ENCODE measurements at places on chromosomes 13 and 19.

GRCh38 chr13:66069570-66069969 lies 1160.6 kb downstream of the PCDH9 start:
- no peak for DNase-seq

DNA sequence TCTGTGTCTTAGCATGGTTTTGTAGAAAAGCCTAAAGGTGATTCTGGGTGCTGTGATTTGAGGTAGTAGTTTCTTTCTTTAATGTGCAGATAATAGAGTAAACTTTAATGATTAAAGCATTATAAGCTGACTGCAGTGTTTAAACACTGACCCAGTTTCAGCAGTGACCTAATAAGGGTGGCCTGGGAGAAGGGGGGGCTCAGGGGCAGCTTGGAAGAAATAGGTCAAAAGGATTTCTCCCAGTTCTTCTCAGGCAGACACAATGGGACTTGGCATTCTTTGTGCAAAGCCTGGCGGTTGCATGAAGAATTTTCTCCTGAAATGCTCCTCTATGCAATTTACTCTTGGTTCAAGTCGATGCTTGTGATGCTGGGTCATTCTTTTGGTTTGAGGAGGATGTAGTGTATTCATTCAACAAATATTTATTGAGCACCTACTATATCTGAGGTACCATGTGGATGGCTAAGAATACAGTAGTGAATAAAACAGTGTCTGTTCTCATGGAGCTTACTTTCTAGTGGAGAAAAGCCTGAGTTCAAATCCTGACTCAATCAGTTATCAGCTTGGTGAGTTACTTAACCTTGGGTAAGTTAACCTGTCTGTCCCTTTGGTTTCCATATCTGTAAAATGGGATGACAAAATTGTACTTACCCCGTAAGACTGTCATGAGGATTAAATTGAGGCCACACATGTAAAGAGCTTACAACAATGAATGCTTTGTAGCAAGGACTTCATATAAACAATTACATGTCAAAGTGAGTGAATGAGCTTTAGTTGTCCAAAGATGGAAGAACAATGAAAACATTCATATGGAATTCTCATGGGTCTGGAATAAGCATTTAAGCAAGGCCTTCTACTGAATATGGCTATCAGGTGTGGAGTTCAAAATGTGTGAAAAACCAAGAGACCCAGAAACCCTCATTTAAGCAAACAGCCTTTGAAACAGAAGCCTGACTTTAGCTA lies 210.2 kb downstream of the KCNRG start:
- DNase-seq: no peak

GRCh38 chr13:82330499-82330898 lies 1551.8 kb downstream of the SLITRK1 start:
- DNase-seq: no peak

GRCh38 chr13:112624602-112625430 lies 36.9 kb upstream of the TUBGCP3 start:
- DNase-seq: no peak

- DNase-seq: no peak
Observed at GRCh38 chr13:84843368-84843767, 955.9 kb downstream of the SLITRK6 start.

GRCh38 chr19:5031231-5032100 lies 62.6 kb downstream of the KDM4B start:
- peak; percentile 74 for DNase-seq

DNA sequence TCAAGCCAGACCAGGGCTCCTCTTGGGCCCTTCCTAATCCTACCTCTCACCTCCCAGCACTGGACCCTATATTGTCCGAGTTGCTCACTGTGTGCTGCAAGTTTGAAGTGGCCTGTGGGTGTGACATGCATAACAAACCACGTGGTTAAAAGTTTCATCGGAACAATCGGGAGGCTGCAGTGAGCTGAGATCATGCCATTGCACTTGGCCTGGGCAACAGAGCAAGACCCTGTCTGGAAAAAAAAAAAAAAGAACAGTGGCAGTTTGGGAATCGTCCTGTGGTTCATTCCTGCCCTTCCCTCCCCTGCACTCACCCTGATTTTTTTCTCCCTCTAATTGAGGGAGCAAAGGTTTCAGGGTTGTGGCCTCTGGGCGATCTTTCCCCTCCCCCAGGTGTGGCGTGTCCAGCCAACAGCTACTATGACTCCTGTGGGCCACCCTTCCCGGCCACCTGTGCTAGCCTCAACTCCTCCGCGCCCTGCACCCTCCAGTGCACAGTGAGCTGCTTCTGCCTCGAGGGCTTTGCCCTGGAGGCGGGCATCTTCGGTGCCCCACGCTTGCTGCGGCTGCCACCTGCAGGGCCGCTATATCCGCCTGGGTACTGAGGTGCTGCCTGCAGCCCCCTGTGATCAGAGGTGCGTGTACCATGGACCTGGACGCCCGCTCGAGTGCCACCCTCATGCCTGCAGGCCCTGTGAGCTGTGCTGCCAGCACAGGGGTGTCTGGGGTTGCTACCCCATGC lies 16.3 kb upstream of the FXYD3 start:
- DNase-seq: no peak

- DNase-seq: no peak
Observed at GRCh38 chr19:43692877-43693276, 22.9 kb upstream of the PLAUR start.

GRCh38 chr13:34046457-34046856 lies 228.5 kb downstream of the RFC3 start:
- no peak for DNase-seq

DNA sequence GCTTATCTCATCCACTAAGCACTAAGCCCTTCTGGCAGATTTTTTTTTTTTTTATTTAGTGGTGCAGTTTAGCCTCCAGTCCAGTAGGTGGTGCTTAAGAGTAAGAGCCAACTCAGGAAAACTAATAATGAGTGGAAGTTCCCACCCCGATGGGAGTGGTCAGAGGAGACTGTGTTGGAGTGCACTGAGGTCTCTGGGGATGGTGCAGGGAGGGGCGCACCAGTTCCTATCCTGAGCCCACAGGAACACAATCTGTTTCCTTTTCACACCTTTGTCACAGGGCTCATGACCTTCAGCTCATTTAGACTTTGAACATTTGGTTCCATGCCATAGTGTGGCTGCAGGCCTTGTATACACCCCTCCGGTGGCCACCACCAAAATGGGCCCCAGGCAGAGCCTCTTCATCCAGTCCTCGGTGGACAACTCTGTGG lies 367.4 kb downstream of the SPRY2 start:
- DNase-seq: no peak

GRCh38 chr13:44404261-44405132 lies 30.9 kb downstream of the SERP2 start:
- no peak for DNase-seq

DNA sequence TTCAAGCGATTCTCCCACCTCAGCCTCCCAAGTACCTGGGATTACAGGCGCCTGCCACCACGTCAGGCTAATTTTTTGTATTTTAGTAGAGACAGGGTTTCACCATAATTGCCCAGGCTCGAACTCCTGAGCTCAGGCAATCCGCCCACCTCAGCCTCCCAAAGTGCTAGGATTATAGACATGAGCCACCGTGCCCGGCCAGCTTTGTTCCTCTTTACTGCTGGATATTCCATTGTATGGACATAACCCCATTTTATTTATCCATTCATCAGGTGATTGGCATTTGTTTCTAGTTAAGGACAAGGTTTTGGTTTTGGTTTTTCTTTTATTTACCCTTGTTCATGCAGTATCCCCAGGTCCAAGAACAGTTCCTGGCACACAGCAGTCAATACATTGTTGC lies 4.1 kb upstream of the RPS9 start:
- DNase-seq: no peak

DNA sequence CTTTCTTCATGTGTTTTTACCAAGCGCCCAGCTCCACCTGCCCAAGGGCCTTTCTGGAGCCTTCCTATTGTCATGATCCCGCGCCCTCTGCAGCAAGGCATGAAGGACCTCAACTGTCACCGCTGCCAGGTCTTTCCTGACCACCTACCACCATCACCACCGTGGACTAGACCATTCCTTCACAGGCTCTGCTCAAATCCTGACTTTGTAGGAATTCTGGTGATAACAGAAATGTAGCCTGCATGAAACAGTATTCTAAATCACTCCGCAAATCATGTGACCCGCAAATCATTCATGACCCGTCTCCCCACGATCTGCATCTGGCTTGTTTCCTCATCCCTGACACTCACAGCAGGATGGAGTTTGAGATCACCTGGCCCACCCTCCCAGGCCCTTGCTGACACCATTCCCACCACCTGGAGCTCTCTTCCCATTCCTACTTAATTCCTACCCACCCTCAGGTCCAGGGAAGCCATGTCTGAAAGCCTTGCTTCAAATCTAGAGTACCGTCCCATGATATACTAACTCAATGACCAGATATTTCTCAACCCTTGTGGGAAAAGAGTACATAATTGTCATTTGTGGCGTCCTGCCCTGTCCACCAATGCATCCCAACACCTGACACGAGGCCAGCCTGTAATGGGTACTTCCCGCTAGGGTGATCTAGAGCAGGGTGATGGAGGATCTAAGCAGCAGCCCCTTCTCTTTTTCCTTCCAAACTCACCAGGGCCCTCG lies 1.3 kb downstream of the UBE2S start:
- DNase-seq: no peak

GRCh38 chr19:14563989-14564651 lies 7.7 kb downstream of the NDUFB7 start:
- DNase-seq: peak; percentile 69

- peak; percentile 69 for DNase-seq
Observed at GRCh38 chr19:13099073-13099999, 3.3 kb downstream of the LYL1 start.

DNA sequence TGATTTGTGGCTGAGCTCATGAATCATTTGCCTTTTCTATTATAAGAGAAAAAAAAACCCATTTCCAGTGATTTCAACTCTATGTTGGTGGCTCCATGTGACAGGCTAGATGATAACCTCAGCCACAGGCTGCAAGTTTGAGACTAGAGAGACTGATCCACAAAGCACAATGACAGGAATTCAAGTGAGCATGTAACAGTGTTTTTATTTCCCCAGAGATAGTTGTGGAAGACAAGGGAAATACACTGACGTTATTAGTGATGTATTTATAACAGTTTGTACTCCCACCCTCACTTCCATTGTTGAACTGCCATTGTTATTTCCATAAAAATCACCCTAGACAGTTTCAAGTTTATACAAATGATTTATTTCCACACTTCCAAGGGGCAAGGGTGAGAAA lies 27.9 kb upstream of the EDNRB start:
- no peak for DNase-seq

DNA sequence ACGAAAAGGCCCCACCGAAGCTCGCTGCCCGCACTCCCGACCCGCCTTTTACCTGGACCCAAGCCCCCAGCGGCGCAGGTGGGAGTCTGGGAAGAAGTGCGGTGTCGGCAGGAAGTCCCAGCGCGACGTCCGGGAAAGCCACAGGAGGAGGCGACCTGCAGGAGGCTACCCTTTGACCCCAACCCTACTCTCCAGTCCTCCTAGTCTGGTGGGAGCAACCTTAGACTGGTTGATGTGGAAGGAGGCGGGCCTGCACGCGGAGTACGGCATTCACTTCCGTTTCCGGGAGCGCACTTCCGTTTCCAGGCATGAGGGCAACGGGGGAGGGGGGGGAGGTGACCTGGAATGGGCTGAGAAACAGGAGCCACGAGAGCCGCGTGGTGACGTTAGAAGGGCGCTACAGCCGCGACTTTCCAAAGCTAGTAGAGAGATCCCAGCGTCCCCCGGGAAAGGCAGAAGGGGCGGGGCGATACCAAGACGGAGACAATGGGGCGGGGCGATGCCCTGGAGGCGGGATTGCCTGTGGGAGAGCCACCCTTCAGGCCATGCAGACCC lies 28.5 kb downstream of the ZNF266 start:
- peak; percentile 42 for DNase-seq

DNA sequence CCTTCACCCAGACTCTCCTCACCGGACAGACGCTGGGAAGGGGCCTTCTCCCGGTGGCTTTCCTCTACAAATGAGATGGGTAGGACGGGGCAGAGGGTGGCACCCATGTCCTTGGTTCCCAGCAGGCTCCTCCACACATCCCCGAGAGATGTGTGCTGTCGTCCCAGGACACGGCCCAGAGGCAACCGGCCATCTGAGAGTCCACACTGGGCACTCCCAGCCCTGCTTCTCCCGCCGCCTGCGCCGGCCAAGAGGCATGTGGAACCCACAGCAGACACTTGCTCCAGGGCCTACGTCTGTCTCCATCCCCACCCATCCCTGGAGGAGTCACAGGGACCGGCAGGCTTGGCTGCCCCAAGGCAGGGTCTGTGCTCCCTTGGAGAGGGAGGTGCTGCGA lies 179.9 kb downstream of the KDM4B start:
- no peak for DNase-seq

DNA sequence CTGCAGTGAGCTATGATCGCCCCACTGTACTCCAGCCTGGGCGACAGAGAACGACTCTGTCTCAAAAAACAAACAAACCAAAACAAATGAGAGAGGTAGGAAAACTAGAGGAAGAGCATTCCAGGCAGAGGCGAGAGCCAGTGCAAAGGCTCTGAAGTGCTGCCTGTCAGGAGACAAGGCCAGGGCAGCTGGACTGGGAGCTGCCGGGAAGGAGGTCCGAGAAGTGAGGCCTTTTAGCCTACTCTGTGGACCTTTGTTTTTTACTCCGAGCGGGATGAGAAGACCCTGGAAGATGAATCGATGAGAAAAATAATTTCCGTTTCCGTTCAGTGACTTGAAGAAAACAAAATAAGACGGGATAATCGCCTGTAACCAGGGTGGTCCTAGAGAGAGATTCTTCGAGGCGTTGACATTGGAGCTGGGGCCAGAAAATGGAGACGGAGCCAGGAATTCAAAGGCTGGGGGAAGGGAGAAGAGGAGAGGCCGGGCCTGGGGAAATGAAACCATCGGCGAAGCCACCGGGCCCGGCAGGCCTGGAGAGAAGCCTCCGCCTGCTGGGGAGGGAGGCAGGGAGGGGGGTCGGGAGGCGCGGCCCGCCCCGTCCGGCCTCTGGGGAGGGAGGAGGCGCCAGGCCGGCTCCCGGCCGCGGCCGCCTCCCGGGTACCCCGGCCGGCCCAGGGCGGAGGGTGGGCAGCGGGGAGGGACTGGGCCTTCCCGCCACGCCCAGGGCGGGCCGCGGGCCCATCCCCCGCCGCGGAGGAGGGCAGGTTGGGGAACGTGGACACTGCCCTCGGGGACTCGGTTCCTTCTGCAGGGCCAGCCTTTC lies 7.8 kb upstream of the SERTAD1 start:
- DNase-seq: no peak

GRCh38 chr13:21033212-21033840 lies 28.1 kb downstream of the LATS2 start:
- DNase-seq: no peak

- DNase-seq: no peak
Observed at GRCh38 chr19:5339950-5340636, 519 bp downstream of the PTPRS start.

GRCh38 chr19:34131100-34131499 lies 41.2 kb upstream of the LSM14A start:
- DNase-seq: no peak

- no peak for DNase-seq
Observed at GRCh38 chr13:76329004-76329403, 557.2 kb downstream of the KCTD12 start.

Data from stimulated activated CD4-positive, alpha-beta T cell treated with anti-CD3 and anti-CD28 coated beads, Interleukin-15, amount 100 ng/mL, for 48 hours (primary cell).